Cardiac septum (tissue), 1 donor: ENCODE measurements at places on chromosomes 5 and 9.
A peak's percentile ranks its signal among the peaks of the same experiment; 100 is the strongest.

DNA sequence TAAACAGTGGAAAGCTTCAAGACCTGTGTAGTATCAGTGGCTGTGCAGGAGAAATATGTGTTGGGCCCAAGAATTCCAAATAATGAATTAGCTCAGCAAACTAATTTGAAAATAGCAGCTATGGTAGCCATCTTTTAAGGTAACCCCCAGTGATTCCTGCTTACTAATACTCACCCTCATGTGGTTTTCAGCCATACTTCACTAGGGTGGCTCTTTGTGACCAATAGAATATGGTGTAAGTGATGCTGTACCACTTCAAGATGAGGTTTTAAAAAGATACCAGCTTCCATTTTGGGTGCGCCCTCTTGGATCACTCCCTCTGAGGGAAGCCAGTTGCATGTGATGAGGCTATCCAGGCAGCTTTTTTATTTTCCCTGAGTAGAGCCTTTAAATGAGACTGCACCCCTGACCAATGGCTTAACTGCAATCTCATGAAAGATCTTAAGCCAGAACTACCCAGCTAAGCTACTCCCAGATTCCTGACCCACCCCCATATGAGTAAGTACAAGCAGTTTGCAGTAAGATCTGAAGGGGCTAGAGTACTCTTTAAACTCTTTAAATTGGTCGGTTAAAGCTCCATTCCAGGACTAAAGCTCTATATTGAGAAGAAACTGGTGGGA lies 58.3 kb downstream of the UHRF2 start:
- no peak for DNase-seq

DNA sequence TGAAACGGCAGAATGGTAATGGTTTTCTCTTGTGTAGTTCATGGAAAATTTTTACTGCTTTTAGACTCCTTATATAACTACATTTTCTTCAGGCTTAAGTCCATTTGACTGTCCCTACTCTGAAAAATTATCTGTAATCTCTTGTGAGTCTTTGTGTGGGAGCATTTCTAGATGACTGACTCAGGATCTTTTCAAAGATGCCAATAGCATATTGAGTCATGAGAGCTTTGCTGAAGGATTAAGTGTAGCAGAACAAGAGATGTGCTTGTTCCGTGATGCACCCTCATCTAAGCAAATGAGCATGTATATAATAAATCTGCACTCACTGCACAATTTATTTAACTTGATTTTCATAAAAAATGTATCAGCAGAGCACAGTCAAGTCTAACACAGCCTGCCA lies 298.7 kb upstream of the CDH6 start:
- no peak for DNase-seq

DNA sequence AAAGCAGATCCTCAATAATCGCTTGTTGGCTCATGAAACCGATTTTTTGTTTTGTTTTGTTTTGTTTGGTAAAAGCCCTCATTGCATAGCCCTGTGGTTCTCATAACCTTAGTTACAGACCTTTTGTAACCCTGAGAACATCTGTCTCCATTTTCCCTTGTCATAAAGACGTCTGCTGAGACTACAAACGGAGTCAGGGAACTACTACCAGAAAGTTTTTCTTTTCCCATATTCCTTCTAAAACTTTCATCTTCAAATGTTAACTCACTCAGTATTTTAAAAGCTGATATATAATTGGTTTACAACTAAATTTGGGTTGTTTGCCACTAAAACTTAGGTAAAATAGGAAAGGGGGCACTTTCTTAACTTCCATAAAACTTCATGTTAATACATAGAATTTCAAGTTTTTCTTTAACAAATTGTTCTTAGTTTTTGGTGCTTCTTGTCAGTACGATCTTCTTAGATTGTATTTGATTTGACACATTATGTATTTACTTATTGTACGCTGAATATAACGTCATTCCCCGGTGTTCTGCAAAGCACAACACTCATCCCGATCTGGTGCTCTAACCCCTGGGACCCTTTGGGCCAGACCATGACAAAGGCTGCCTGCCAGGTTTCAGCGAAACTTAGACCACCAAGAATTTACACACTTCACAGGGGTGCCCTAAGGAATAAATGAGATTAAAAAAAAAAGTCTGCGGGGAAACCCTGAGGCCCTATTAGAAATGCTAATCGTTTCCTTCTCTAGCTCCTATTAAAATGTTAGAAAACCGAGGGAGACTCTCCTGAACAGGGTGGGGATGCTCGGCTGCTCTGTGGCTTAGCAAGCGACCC lies 1.1 kb upstream of the ANP32B start:
- DNase-seq, result no peak

DNA sequence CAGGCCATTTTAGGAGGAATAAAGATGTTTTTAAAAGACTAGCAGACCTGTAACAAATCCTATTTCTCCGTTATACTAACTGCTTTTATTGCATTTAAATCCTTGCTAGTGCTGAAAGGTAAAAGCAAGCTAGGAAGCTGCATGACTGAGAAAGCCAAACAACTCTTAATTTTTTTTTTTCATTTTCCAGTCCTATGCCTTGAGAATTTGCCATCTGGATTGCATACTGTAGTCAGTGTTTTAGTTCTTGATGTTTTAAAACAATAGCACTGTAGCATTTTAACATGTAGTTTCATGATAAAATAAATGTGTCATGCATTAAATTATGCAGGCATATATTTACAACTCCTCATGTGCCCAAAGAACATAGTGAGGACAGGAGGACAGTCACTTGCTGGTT lies 108.4 kb upstream of the FGF10 start:
- DNase-seq, result no peak

DNA sequence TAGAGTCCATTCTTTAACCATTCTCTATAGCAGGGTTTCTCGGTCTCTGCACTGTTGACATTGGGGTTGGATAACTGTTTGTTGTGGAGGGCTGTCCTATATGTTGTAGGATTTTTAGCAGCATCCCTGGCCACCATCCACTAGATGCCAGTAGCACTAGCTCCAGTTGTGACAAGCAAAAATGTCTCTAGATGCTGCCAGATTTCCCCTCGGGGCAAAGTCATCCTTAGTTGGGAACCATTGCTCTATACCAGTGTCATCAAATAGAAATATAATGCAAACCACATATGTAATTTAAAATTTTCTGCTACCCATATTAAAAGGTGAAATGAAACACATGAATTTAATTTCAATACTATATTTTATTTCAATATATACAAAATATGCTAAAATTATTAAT lies 2.9 kb downstream of the TTC23L start:
- no peak for DNase-seq

DNA sequence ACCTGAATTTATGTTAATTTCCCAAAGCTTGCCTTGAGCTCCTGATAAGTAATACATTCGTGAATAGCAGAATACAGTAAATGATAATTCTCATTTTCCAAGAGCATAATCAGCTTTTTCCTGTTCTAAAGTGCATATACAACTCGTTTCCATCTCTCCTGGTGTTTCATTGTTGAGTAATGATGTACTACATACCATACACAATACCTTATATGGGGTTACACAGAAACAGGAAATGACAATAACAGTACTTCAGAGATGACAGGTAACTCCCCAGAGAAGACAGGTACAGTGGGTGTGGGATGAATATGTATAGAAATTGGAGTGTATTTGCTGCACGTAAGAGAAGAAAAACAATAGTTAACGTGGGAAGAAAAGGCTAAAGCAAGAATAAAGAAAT lies 287.1 kb downstream of the TENT4A start:
- DNase-seq, result no peak

DNA sequence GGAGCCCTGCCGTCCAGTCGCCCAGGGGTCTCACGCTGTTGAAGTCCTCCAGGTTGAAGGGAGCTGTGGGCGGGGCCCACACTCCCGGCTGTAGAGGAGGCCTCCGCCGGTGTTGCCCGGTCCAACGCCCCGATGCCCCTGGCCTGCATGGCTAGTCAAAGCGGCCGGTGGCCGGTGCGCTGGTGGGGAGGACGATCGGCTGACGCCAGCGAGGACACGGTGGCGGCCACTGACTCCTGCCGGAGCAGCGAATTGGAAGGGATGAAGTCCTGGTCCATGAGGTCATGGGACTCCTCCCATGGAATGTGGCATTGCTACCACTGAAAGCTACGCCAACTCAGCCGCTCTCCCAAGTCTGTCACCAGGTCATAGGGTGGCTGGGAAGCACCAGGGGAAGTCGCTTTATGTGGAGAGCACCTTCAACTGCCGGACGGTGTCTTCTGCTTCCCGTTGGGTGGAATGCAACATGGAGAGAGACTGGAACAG lies 11.8 kb downstream of the RCL1 start:
- no peak for DNase-seq

- DNase-seq, result no peak
Measured at GRCh38 chr9:85225180-85225579, 516.6 kb downstream of the AGTPBP1 start.

- no peak for DNase-seq
Measured at GRCh38 chr9:81599837-81600236, 89.5 kb downstream of the TLE1 start.

DNA sequence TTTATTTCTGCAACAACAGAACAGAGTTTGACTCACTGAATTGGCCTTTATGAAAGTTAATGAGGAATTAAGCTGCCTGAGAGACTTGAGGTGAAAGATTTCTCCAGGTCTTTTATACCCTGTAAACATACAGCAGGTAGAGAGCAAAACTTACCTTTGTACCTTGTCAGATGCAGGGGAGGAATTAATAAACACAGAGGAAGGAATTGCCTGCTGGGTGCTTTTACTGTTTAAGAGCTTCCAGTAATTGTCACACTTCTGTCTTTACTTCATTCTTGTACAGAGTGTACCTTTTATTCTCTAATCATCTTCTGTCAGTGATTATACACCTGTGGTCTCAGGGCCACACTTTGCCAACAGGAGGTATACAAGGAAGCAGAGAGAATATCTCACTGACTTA lies 94.0 kb upstream of the GRIN3A start:
- no peak for DNase-seq

- DNase-seq, result no peak
Measured at GRCh38 chr5:133611357-133612248, 738 bp downstream of the FSTL4 start.

DNA sequence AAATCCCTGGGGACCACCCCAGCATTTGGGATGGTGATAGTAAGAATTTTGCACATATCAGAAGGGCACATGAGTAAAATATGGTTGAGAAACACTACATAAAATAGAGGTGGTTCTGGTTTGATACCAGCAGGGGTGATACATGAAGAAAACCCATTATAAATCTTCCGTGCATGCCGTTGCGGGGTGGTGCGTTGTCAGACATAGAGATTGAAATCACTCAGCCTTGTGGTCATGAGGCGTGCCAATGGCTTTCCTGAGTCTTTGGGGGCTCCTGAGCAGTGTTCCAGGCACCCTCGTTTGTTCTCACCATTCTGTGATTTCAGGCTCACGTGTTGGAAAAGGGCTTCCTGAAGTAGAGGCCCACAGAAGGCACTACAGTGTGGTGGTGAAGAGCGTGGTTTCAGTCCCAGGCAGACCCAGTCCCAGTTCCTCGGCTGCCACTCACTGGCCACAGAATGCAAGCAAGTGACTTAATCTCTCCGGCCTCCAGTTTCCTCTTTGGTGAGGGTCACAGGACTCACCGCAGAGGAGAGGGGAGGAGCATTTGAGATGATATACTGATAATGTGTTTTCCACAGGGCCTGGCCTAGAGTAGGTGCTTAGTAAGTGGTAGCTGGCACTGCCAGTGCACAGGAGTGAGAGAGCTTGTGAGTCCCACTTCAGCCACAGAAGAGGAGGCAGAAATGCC lies 20.5 kb upstream of the GLRX start:
- DNase-seq, result peak; percentile 91

DNA sequence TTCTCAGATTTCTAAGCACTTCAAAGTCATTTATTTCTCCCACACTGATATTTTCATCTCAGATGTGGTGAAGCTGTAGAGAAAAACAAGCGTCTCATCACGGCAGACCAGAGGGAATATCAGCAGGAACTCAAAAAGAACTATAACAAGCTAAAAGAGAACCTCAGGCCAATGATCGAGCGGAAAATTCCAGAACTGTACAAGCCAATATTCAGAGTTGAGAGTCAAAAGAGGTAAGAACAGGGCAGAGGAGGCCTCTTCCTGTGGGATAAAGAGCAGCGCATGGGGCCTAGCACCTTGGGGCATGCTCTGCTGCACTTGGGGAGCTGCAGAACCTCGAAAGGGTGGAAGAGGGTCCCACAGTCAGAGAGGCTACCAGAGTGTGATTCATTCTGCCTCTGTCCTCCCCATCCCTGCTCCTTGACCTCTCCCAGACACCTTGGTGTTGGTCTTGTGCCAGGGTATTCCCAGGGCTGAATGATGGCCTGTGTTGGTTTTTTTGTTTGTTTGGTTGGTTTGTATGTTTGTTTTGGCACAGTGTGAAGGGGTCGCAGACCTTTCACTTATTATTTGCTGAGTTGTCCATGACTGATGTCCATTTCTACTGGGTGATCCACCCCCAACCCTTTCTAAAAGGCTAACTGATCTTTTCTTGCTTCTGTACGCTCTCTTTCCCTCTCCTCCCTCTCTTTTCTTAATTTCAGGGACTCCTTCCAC lies 248.9 kb downstream of the DOCK8 start:
- DNase-seq, result no peak

- DNase-seq, result no peak
Measured at GRCh38 chr5:103951776-103952175, 389.2 kb upstream of the NUDT12 start.

DNA sequence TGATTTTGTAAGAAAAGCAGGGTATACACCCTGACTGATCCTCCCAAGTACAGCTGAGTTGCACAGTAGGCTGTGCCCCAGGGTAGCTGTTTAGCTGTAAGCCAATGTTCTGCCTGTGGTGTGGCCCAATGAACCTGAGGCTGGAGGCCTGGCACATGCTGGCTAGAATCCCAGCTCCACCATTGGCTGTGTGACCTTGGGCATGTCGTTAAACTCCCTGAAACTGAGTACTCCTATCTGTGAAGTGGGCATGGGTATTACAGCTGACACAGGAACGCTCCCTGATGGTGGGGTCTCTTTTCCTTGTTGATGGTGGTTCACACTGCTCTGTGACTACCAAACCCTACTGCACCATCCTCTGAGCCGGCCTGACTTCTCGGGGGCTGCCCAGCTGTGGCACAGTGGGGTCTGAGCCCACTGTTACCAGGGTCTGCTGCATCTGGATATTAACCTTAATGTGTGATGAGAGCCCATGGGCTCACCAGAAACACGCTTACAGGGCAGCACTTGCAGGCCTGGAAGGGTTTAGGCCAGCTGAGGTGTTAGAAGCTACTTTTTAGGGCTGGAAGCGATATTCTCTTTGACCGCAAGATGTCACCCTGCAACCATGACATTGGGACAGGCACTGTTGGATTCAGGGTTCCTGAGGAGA lies 7.0 kb upstream of the GADD45G start:
- DNase-seq, result peak; percentile 58

- DNase-seq, result no peak
Measured at GRCh38 chr5:59645380-59645779, 248.1 kb downstream of the PDE4D start.

GRCh38 chr9:6930827-6931226 lies 173.1 kb downstream of the KDM4C start:
- DNase-seq, result no peak
